Foreskin keratinocyte (primary cell): ENCODE measurements at places on chromosomes 6 and 20. TPM values are rescaled to one million over a fixed set of nuclear protein-coding genes. Genes with fewer than 3 reads are reported as not detected.
A peak's percentile ranks its signal among the peaks of the same experiment; 100 is the strongest.

DNA sequence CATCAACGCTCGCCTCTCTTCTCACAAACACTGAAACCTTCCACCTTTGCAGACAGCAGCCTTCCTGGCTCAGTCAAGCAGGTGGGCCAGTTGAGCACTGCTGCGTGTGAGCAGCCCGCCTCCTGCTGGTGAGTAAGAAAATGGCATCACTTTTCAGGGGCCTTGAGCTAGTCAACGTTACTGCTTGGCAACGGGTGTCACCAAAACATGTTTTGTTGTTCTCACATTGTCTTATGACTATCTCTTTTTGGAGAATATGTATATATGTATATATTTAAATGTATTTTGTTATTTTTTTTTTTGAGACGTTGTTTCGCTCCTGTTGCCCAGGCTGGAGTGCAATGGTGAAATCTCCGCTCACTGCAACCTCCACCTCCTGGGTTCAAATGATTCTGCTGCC lies 97.0 kb upstream of the AGPAT4 start:
- peak; percentile 35 for DNase-seq

GRCh38 chr6:160227038-160227768 lies 31.4 kb downstream of the SLC22A2 start:
- DNase-seq = no peak

GRCh38 chr6:24391756-24392405 lies 10.9 kb upstream of the MRS2 start:
- no peak for DNase-seq

GRCh38 chr6:47865206-47865605 lies 83.4 kb downstream of the OPN5 start:
- DNase-seq = no peak

DNA sequence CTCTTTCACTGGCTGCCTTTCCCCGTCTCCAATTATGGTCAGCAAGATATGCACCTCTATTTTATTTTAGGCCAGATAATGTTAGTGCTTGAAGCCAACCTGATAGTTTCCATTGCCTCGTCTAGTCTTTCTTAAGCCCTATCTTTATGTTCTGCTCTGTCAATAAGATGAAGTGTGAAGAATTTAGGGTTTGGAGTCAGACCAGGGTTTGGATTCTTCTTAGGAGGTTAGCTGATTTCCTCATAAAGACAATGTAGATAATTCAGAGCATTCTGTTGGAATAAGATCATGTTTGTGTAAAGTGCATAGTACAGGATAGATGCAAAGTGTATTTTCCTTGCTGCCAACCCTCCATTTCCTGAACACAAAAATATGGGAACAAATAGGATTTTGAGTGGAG lies 43.8 kb downstream of the PKIB start:
- no peak for DNase-seq

- no peak for DNase-seq
Observed at GRCh38 chr6:72461144-72461543, 160.7 kb upstream of the KCNQ5 start.

GRCh38 chr6:15864038-15864707 lies 201.3 kb upstream of the DTNBP1 start:
- no peak for DNase-seq

DNA sequence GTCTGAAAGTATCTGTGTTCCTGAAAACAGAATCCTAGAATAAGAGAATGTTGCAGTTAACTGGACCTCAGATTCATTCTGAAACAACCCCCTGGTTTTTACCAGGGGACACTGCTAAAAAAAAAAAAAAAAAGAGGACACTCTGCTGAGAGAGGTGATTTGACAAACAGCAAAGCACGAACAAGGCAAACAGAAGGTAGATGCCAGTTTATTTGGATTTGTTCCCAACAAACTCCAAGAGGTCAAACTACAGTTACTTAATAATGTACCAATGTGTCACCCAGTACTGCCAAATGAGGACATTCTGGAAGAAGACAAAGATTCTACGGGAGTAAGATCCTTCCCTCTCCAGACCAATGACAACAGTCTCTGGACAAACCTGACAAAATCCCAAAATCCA lies 40.6 kb upstream of the SLC22A16 start:
- DNase-seq = no peak

GRCh38 chr6:71908162-71908765 lies 21.9 kb downstream of the RIMS1 start:
- DNase-seq = no peak

SNX9 gene
- polyA plus RNA-seq = 25.4 and 27.1 TPM in 2 replicates

DNA sequence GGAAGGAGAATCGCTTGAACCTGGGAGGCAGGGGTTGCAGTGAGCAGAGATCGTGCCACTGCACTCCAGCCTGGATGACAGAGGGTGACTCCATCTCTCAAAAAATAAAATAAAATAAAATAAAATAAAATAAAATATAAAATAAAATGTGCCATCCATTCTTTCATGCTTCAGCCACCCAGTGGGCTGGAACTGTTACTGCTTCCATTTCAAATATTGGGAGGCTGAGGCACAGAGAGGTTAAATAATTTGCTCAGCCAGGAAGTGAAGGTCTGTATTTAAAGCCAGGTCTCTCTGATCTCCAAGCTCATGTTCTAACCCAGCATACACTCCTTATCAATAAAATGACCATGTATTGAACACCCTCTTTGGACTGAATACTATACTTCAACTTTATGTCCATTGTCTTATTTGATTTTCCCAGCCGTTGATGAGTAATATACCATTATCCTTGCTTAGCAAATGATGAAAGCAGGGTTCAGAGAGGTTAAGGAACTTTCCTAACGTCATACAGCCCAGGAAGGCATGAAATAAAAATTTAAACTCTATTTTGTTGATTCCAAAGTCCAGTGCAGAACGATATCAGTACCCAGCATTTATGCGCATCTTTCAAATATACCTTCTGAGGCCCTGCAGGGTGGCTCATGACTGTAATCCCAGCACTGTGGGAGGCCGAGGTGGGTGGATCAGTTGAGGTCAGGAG lies 25.8 kb upstream of the SLC9A8 start:
- DNase-seq = no peak

BMP7 gene
- not detected in 2 replicates for polyA plus RNA-seq
